ENCODE measurements at places on chromosomes 11 and 22.

DNA sequence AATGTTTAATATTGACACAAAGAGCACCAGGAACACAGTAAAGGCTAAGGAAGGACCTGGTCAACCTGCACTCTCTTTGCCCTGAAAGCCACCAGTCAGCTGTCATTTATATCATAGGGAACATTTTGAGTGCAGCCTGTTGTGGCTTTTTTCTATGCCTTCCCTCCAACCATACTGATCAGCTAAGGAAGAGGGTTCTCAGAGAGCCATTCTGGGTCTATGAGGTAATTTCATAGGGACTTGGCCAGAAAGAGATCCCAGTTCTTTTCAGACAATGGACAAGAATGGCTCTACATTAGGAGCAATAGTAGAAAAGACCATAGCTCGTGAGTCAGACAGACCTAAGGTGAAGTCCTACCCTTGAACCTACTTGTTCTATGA lies 132.8 kb downstream of the CCDC34 start:
- DNase-seq, result no peak

GRCh38 chr11:91585035-91585801 lies 639.4 kb upstream of the FAT3 start:
- no peak for DNase-seq

GRCh38 chr11:64320556-64320955 lies 2.6 kb downstream of the PRDX5 start:
- no peak for DNase-seq

DNA sequence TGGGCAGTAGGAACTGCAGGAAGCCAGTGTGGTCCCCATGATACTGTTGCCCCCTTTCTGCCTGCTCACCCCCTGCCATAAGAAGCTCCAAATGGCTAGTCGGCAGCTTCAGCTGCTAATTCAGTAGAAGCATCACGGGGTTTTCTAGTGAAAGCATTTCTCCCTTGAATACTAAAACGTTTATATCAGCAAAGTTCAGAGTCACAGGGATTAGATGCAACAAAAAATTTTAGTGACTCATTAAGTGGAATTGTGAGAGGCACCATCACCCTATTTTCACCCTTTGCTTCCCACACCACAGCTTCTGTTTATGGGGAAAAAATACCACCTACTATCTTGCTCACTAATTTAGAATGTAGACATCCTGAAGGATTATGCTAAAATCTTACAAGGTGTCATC lies 25.2 kb downstream of the RAB39A start:
- no peak for DNase-seq

GRCh38 chr11:104134745-104135144 lies 29.2 kb downstream of the PDGFD start:
- no peak for DNase-seq

- DNase-seq, result no peak
Observed at GRCh38 chr11:48095779-48096470, 115.6 kb downstream of the PTPRJ start.

- DNase-seq, result no peak
Observed at GRCh38 chr11:46514370-46514769, 79.5 kb downstream of the AMBRA1 start.

DNA sequence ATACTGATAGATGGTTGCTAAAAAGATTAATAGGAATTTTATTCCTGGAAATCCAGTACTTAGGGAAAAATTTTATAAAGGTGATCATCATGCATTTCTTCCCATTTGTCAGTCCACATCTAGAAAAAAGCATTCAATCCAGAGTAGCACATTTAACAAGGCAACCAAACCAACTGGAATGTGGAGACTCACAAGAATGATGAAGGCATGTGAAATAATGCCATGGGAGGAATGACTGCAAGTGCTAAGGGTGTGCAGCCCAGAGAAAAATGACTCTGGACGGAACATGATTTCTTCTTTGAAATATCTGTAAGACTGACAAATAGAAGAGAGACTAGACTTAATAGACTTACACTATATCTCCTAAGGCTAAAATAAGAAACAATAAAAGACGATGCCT lies 33.8 kb downstream of the BLID start:
- DNase-seq, result no peak

- DNase-seq, result no peak
Observed at GRCh38 chr22:45205276-45205925, 35.3 kb downstream of the KIAA0930 start.

DNA sequence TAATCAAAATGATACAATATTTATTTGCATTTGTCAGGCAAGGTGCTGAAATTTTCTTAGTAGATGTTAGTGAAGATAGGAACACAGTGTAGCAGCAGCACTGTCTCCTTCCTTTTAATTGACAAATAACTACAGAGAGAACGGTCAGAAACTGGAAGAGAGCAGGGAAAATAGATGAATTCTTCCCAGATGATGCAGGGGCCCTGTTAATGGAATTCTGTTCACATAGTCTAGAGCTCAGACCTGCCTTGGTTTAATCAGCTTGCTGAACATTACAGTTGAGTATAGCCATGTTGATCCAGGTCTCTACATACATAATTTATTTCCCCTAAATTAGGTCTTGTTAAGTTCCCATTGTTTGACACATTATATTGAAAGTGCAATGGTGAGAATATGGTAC lies 127.4 kb downstream of the SLC17A6 start:
- DNase-seq, result no peak

DNA sequence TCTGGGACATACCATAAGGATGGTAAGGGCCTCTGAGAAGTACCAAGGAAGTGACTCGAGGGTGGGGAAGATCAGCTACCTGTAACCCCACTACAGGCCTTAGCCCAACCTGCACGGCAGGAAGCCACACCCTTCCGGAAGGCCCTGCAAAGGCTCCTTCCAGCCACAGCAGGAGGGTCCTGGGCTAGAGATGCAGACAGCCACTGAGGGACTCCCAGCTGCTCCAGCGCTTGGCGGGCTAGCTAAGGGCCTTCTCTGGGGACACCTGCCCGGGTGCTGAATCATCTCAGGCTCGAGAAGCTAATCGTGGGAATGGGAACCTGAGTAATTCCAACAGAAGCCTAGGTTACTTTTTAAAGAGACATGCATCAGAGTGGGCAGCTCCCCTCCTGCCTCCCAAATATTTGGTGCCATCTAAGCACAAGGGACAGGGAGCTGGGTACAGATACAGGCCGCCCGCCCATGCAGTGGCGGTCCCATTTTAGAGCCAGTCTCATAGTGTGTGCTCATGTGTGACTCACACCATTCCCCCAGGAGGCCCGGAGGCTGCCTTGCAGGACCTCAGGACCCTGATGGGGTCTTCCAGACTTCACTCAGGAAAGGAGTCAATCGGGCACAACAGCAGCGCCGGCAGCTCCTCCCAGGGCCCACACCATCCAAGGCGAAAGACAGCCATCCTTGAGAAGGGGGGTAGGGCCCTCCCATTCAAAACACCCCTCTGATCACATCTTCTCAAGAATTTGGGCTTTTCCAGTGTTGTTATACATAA lies 8.0 kb downstream of the MYH9 start:
- no peak for DNase-seq

GRCh38 chr22:27937453-27937852 lies 18.4 kb upstream of the PITPNB start:
- DNase-seq, result no peak

GRCh38 chr11:127226949-127227348 lies 226.4 kb upstream of the KIRREL3 start:
- DNase-seq, result no peak

DNA sequence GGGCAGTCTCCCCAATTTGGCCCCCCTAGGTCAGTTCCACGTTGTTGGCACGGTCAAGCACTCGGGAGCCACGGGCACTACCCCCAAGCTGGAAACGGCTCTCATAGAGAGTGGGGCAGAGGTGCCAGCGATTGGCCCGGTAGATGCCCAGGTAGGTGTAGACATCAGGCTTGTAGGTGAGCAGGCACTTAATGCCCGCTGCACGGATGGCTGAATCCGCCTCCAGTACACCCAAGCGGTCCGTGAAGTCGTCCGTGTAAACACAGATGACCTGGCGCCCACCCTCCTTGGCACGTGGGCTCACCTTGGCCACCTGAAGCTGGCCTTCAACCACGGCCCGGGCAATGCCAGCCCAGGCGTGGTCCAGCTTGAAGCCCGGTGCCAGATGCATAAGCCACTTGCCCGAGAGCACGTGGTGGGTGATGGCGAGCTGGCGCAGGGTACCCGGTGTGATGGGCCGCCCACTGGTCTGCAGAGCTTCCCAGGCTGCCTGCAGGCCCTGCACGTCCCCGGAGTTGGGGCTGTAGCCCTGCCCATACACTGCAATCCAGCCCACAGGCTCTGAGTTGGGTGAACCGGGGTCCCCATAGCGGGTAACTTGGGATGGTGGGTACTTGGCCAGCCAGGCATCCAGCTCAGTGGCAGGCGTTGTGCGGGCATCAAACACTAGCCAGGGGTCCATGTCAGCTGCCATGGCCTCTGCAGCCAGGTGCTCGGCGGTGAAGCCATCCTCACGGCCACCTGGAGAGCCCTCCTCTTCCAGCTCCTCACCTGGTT lies 1.2 kb downstream of the C11orf68 start:
- no peak for DNase-seq

GRCh38 chr11:61959678-61960077 lies 7.8 kb downstream of the FTH1 start:
- DNase-seq, result no peak

DNA sequence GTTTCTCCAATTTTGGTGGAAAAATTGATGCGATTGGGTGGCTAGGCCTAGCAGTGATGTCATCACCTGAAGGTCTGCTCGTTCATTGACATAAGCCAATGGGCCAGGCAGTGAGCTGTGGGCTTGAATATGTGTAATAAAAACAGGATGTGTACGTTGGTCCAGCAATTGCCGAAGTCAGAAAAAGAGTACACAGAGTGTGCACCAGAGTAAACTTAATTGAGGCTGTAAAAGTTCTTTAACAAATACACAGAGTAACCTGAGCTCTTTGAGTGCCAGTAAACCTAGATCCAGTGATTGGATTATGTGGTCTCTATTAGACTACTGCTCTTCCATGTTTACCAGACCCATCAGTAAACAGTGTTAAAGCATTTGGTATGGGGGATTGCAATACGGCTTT lies 13.0 kb upstream of the GLYATL1 start:
- DNase-seq, result no peak

DNA sequence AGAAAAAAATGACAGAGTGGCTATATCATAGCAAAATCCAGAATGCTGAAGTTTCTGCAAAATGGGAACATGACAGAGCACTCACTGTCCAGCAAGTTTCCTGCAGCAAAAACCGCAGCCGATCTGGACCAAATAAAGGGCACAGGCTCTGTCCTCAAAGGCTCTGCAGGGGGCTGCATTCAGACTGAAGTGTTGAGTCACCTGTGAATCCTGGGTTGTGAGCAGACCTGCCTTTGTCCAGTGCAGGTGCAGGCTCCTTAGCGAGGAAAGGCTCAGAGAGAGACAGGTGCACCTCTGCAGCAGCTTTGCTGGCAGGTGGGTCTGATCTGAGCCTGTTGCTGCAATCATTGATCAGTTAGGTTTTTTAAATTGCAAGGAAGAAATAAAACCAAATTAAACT lies 29.3 kb upstream of the NFAM1 start:
- DNase-seq, result no peak

GRCh38 chr11:32817852-32818183 lies 11.9 kb upstream of the PRRG4 start:
- no peak for DNase-seq

DNA sequence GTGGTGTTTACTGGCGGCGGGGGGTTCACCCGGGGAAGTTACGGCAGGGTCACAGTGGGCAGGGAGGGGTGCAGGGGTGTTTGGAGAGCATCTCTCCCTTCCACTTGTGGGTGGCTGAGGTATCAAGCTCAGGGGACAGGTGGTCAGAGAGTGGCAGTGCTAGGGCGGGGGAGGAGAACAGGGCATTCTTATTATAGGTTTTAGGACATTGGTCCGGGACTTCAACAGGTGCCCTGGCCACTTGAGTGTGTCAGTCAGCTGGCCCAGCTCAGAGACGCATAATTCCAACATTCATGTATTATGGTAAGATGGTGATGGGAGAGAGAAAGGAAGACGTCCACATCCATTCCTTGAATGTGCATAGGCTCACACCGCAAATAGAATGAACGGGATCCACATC lies 101.7 kb downstream of the TEAD1 start:
- DNase-seq, result no peak

DNA sequence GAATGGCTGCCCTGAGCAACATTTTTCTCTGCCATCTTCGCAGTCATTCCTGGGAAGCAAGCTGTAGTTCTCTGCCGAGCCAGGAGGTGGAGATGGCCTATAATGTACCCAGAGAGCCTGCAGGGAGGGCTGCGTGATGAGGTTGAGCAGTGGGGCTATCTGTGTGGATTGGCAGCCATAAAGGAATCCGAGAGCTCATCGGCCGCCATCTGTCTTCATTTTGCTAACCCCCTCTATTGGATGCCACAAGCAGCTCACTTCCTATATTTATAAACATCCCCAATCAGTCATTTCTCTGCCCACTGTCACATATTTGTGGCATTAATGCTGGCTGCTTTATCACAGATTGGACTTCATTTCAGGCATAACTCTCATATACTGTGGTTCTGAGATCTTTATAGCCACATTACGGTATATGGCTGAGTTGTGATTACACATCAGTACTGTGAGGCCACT lies 209.5 kb downstream of the NTM start:
- DNase-seq, result peak; percentile 63

- no peak for DNase-seq
Observed at GRCh38 chr11:131172011-131172410, 198.4 kb upstream of the NTM start.

DNA sequence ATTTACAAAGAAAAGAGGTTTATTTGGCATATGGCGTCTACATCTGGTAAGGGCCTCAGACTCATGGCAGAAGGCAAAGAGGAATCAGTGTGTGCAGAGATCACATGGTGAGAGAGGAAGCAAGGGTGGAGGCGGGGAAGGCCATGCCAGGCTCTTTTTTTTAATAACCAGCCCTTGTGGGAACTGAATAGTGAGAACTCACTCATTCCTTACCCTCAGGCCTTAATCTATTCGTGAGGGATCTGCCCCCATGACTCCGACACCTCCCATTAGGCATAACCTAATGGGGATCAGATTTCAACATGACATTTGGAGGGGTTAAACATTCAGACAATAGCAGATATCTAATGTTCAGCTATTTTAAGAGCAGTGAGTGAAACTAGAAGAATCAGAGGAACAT lies 55.7 kb downstream of the ATM start:
- DNase-seq, result no peak

DNA sequence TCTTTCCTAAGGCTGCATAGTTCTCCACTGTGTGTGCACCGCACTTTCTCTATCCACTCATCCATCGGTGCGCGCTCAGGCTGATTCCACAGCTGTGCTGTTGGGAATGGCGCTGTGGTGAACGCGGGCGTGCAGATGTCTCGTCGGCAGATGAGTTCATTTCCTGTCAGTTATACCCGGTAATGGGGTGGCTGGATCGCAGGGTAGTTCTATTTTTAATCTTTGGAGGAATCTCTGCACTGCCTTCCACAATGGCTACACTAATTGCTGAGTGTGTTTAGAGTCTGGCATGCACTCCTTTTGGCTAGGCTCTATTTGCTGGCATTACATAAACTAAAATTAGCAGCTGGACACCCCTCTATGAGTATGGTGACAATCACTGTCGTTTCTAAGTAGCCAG lies 27.9 kb upstream of the KRTAP5-7 start:
- DNase-seq, result no peak

Measured in head of caudate nucleus (tissue), 42 donors.